ENCODE measurements at places on chromosomes 4 and X.

GRCh38 chr4:22348410-22348809 is 167.5 kb downstream of the ADGRA3 start:
- no peak for DNase-seq

GRCh38 chrX:39665830-39666518 is 431.8 kb downstream of the BCOR start:
- no peak for DNase-seq

- DNase-seq: no peak
Measured at GRCh38 chr4:81290813-81291212, 75.8 kb upstream of the PRKG2 start.

DNA sequence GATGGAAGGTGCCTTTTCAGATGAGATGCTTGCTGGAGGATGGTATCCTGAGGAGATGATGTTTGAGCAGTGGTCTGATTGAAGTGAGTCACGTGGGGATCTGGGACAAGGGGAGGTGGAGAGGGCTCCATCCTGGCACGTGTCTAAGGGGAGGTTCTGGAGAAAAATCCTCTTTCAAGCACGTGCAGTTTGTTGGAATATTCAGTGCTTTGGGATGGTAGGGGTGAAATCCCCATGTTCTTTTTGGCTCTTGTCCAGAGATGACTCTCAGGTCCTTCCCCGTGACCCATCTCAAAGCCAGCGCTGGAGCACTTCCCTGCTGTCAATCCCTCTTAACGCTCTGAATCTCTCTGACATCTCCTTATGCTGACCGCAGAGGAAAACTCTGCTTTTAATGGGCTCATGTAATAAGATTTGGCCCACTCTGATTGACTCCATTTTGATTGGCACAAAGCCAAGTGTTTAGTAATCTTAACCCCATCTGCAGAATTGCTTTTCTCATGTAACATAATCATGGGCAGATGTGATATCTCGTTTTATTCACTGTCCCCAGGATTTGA is 10.8 kb upstream of the KLKB1 start:
- DNase-seq: no peak

Measured in activated CD4-positive, alpha-beta T cell treated with anti-CD3 and anti-CD28 coated beads for 24 hours (primary cell).